ENCODE measurements at places on chromosomes 1 and 21.

DNA sequence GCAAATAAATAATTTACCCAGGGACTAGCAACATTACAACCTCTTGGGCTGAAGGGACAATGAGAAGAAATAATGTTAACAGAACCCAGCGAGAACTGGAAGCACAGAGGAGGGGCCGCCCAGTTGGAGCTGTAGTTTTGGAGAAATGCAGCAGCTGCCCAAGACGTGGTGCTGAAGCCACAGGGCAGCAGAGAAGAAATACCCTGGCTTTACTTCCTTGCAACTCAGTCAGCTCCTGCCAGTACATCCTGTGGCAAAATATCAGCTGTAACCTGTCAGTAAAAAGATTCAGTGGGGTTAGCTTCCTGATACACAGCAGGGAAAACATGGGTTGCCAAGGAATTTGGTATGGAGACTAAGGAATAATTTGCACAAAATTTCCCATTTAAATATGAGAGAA lies 283.6 kb upstream of the USP25 start:
- DNase-seq: no peak

DNA sequence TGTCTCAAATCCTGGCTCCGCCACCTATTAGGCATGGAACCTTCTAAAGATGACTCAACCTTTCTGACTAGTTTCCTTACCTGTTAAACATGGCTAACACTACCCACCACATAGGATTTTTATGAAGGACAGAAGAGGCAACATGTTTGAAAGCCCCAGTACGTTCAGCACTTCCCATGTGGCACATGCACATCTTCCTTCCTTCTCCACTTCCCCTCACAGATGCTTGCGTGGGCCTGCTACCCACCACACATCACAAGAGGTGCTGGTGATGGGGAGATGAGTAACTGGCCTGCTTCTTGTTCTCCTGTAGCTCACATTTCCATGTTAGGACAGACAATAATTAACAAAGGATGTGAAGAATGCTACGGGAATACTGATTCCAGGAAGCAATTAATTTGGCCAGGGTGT lies 7.1 kb downstream of the ZBTB21 start:
- no peak for DNase-seq

DNA sequence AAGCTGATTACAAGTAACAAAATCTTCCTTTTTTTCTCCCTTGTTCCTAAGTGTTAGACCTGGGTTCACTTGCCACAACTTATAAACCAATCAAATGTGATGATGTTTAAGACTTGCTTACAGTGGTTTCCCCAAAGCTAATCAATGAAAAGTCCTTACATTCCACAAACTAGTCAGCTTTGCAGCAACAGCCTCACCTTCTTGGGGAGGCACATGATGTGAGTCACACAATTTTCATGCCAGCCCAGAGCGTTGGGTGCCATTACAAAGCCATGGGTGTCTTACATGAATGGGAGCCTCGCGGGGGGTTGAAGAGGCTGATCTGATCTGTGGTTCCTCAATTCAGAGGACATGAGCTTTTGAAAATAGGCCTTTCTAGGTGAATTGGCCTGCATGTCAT lies 91.6 kb upstream of the UBE2U start:
- no peak for DNase-seq

DNA sequence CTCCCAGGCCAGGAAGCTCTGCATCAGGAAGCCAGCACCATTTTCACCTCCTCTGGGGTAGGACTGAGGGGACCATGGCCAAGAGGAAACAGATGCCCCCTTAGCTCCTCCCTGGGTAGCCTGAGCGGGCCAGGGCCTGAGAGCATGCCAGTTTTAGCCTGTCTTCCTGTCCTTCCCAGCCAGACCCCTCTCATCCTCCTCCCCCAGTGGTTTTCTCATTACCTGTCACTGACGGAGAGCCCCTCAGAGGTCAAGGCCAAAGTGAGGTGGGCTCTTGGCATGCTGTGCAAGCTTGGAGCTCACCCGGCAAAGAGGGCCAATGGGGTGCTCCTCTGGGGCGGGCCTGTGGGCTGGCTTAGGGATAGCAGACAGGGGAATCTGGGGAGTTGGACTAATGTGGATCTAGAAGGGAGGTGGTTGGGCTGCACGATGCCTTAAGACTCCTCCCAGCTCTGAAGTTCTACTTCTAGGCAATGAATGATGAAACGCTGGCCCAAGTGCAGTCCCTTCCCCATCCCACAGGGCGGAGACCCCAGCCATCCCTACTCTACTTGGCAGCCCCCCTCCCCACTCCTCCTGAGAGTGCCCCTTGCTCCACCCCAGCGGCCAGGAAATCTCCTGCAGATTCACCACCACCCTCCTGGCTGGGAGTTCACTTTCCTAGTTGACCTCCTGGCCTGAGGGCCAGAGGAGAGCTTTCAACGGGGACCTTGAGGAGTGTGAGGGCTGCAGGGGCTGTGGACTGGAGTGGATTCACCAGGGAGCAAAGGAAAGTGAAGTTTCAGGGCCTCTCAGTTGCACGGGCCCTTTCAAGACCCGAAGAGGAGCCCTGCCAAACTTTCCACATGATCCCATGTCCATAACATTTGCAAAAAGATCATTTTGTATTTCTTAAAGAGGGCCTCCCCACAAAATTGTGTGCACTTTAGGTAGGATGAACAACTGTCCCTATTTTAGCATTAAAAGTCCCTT lies 9.4 kb upstream of the LMNA start:
- DNase-seq: no peak

DNA sequence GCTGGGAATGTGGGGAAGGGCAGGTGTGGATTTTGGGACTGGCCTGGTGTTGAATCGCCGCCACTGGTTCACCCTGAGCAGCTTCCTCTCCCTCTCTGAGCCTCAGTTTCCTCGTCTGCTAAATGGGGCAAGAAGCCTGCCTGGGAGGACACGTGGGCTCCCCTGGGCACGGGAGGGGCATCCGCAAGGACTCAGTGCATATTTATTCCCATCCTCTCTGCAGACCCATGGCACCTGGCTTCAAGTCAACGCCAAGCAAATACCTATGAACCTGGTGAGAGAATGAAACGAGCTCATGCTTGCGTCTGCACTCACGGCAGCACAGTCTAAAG lies 234.4 kb downstream of the PTPRU start:
- no peak for DNase-seq

DNA sequence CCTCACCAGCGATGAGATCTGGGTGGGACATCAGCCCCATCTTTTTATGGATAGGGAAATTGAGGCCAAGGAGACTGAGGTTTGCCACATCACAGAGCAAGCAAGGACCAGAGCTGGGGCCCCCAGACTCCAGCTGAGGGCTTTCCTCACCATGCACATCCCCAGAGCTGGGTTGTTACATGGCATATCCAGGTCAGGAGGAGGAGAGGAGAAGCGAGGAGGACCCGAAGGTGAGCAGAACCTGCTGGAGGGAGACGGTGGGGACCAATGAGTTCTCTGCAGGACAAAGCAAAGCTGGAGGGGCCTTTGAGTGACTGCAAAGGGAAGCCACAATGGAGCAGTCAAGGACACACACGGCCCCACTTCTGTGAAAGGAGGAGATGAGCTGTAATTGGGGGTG lies 255.5 kb upstream of the CSF3R start:
- DNase-seq: no peak
